ENCODE measurements at places on chromosomes 7 and 10. TPM values are rescaled to one million over a fixed set of nuclear protein-coding genes. Genes with fewer than 3 reads are reported as not detected.

DNA sequence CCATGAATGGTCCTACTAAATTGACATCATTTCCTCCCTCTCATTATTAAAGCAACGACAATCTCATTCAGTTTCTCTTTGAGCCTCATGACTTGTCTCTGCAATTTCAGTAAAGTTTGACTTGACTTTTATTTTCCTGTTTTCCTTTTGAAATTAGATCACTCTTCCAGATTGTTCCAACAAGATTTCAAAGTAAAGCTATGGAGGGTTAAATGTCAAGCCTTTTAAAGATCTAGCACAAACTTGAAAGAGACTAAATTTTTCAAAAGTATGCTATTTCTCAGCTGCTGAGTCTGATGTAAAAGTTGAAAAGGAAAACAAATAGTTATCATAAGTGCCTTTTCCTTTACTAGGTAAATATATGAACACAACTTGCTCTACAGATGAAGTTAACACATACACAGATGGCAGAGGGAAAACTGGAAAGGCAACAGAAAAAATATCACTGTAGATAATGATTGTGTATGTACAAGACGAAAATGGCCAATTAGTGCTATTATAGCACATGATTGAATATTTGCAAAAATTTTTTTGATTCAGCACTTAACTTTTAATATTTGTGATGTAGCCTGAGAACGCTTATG, 200.6 kb downstream of the WDR11 start:
- no peak for DNase-seq

The NUPR2 gene
- not detected for total RNA-seq

The STEAP1B gene
- 0.18 TPM for total RNA-seq

The CHST15 gene
- total RNA-seq = 0.12 TPM

DNA sequence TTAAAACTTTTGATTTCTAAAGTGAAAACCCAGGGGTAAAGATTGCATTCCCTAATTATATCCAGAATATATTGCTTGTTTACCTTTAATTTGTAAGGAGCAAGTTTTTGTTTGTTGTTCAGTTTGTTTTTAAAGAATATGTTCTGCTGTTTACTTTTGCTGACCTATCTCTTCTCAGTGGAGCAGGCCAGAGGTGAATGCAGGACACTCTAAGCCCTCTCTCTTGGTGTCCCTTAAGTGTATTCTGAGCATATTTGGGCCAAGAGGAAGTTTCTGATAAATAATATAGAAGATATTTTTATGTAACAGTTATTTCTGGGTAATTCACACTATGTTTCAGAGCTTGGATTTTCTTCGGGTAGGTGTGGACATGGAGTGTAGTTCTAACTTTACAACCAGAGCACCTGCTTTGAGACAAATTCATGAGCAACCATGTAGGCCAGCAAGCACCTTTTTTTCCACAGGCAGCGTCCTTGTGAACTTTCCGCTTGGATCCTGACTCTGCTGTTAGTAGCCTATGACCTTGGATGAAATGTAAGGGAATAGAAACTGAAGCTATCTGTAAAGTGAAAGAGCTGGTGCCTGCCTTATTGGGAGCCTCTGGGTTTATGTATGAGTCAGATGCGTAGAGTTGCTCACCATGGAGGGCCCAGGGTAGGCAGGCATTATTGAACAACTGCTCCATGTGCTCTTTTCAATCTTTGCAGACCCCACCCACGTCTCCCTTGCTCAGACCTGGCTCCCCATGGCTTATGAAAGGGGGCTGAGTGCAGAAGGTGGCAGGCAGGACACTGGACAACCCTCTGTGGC, 16.1 kb downstream of the OGDH start:
- peak; percentile 54 for DNase-seq
